ENCODE measurements at places on chromosomes 16 and 17.

GRCh38 chr16:71675380-71675779, 49.1 kb downstream of the PHLPP2 start:
- H3K27ac ChIP-seq: no peak overlapping the region
- no peaks in the 10 kb centered on the region for H3K27me3 ChIP-seq
- no peaks in the 10 kb centered on the region for H3K36me3 ChIP-seq
- peaks cover 19% of the 10 kb centered on the region for H3K4me1 ChIP-seq
- no peak overlapping the region for H3K4me3 ChIP-seq
- DNase-seq: no peak

- no peaks in the 10 kb centered on the region for H3K36me3 ChIP-seq
- no peak for DNase-seq
- no peak overlapping the region for H3K4me3 ChIP-seq
- H3K4me1 ChIP-seq: peaks cover 43% of the 10 kb centered on the region
- no peaks in the 10 kb centered on the region for H3K27me3 ChIP-seq
Measured at GRCh38 chr16:53912155-53912554, 208.2 kb downstream of the FTO start.

- no peaks in the 10 kb centered on the region for H3K36me3 ChIP-seq
- DNase-seq: no peak
- H3K27me3 ChIP-seq: no peaks in the 10 kb centered on the region
- H3K4me3 ChIP-seq: no peak overlapping the region
- H3K27ac ChIP-seq: no peak overlapping the region
- peaks cover 15% of the 10 kb centered on the region for H3K4me1 ChIP-seq
Measured at GRCh38 chr16:73285436-73286201, 237.7 kb upstream of the ZFHX3 start.

- no peak overlapping the region for H3K27ac ChIP-seq
- DNase-seq: no peak
Measured at GRCh38 chr16:84320511-84320910, 25.8 kb downstream of the WFDC1 start.

DNA sequence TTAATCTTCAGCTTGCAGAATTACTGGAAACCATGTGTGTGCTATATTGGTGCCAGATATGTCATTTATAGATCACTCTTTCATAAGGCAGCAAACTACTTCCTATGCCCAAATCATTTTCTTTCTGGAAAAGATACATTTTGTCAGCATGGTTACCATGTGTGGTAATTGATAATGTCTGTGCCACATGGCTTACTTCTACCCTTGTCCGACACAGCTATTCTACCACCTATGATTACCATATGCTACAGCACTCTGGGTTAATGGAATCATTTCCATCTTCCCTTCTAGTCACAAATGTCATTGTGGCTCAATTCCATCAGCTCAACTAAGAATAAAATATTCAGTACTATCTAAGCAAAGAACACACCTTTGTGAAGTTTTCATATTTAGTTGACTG, 8.0 kb upstream of the PPM1E start:
- no peaks in the 10 kb centered on the region for H3K4me1 ChIP-seq
- H3K27me3 ChIP-seq: no peaks in the 10 kb centered on the region
- H3K27ac ChIP-seq: no peak overlapping the region
- no peaks in the 10 kb centered on the region for H3K36me3 ChIP-seq
- no peak overlapping the region for H3K4me3 ChIP-seq
- no peak for DNase-seq

- DNase-seq: no peak
- no peak overlapping the region for H3K4me3 ChIP-seq
- H3K4me1 ChIP-seq: peaks cover 9% of the 10 kb centered on the region
- H3K36me3 ChIP-seq: no peaks in the 10 kb centered on the region
- H3K27me3 ChIP-seq: no peaks in the 10 kb centered on the region
- H3K27ac ChIP-seq: no peak overlapping the region
Measured at GRCh38 chr17:1168533-1169220, 11.1 kb downstream of the ABR start.

GRCh38 chr17:50036455-50037261, 19.3 kb upstream of the ITGA3 start:
- H3K27me3 ChIP-seq: no peaks in the 10 kb centered on the region
- DNase-seq: no peak
- no peaks in the 10 kb centered on the region for H3K36me3 ChIP-seq

DNA sequence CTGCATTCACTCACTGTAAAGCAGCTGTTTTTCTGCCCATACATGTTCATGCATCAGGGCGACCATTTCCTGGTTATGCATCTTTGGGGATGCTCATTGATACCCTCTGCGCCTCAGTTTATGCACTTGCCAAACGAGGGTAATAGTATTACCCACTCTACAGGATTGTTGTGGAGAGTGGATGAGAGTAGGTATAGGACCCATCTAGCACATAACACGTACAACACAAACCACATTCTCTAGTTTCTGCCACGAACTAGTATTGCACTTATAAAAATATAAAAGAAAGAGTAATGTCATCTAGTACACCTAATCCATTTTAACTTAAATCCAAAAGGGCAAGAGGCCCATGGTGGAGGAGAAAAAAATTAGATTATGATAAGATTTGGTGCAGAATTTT, 231.7 kb downstream of the SLC39A11 start:
- no peak overlapping the region for H3K27ac ChIP-seq
- DNase-seq: no peak
- H3K27me3 ChIP-seq: no peaks in the 10 kb centered on the region
- no peaks in the 10 kb centered on the region for H3K36me3 ChIP-seq

DNA sequence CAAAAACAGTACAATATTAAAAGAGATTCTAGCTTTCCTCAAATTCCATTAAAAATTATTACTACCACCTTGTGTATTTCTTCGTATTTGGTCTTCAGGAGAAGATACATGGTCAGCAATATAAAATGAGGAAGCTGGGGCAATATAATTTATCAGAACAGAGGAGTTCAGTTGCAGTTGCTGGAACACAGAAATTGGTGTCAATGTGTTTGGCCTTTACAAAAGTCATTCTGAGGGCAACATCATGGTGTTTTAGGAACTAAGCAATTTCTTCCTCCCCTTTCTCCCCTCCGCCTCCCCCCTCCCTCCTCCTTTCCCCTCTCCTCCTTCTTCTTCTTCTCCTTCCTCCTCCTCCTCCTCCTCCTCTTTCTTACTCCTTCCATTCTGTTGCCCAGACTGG, 102.1 kb downstream of the YPEL2 start:
- no peak overlapping the region for H3K4me3 ChIP-seq
- H3K27ac ChIP-seq: no peak overlapping the region
- DNase-seq: no peak
- H3K4me1 ChIP-seq: peaks cover 13% of the 10 kb centered on the region

DNA sequence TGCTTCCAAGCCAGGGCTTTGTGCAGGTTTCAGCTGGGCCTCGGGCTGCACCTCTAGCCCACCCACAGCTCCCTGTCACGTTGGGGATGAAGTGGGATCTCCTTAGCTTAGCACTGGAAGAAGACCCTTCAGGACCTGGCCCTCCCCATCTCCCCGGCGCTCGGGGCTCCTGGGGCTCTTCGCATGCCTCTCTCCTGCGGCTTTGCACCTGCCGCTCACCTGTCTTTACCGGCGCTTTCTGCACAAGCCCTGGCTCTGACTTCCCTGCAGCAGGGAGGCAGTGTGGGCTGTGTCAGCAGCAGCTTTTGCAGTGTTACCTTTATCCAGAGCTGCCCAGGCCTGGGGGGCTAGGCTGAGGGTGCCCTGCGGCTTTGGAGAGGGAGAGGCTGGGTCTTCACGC, 52.3 kb downstream of the NT5M start:
- H3K4me1 ChIP-seq: no peaks in the 10 kb centered on the region
- no peaks in the 10 kb centered on the region for H3K27me3 ChIP-seq
- H3K4me3 ChIP-seq: no peak overlapping the region

GRCh38 chr17:35051579-35052240, 11.8 kb downstream of the RFFL start:
- H3K27ac ChIP-seq: no peak overlapping the region
- no peak for DNase-seq
- no peaks in the 10 kb centered on the region for H3K36me3 ChIP-seq
- H3K4me1 ChIP-seq: peaks cover 51% of the 10 kb centered on the region
- no peak overlapping the region for H3K4me3 ChIP-seq
- H3K27me3 ChIP-seq: no peaks in the 10 kb centered on the region

DNA sequence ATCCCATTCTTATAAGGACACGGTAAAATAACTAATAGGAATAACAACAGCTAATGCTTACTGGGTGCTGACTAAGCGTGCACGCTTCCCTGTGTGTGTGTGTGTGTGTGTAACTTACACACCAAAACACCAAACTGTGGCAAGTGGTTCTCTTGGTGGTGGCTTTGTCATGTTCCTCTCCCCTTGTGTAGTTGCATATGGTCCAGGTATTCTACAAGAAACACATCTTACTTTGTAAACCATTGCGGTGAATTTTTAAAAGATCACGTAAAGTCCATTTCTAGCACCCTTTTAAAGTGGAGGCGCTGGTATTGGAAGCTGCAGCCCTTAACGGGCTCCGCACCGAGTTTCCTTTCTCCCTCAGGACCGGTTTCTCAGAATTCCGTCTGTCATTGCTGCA, 221.0 kb upstream of the FOXF1 start:
- DNase-seq: peak; percentile 16
- H3K36me3 ChIP-seq: no peaks in the 10 kb centered on the region
- H3K27me3 ChIP-seq: peaks cover 100% of the 10 kb centered on the region
- no peak overlapping the region for H3K27ac ChIP-seq
- no peak overlapping the region for H3K4me3 ChIP-seq

DNA sequence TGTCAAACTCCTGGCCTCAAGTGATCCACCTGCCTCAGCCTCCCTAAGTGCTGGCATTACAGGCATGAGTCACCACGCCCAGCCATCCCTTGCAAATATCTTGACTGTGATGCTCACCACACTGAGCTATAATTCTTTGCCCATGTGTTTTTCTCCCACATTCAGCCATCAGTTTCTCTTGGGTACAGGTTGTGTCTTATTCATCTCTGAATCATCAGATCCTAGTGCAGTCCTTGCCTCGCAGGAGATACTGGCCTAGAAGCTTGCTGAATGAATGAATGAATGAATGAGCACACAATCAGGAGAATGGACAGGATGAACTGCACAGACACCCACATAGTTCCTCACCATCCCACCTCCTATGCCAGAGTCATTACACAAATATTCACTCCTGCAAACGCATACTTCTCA, 24.4 kb upstream of the ETV4 start:
- no peak overlapping the region for H3K4me3 ChIP-seq
- H3K27ac ChIP-seq: no peak overlapping the region
- no peak for DNase-seq
- H3K4me1 ChIP-seq: no peaks in the 10 kb centered on the region

DNA sequence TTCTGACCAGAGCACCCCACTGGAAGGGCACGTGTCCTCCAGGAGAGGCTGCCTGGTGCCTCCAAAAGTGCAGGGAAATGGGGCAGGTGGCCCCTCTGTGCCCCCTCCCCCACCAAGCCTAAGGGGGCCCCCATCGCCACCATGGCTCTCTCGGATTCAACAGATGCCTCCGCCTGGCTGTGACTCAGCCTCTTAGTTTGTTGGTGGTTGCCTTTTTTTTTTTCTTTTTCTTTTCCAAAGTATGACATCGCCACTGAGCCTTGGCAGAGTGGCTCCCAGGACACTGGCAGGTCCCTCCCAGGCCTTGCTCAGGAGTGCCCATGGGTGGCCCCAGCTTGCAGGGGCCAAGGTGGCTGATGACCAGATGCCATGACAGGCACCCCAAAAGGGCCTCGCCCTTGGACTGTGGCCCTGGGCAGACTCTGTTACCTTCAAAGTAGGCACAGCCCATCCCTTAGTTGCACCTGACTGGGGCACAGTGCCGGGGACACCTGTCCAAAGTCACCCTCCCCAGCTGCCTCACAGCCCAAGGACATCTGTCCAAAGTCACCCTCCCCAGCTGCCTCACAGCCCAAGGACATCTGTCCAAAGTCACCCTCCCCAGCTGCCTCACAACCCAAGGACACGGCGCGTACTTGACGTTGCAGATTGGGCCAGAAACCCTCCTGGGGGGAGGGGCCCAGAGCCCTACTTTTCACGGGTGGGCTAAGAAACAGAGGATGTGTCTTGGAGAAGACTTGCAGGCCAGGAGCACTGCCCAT, 29.6 kb downstream of the NPTX1 start:
- H3K27ac ChIP-seq: no peak overlapping the region
- no peak overlapping the region for H3K4me3 ChIP-seq
- no peaks in the 10 kb centered on the region for H3K36me3 ChIP-seq
- H3K27me3 ChIP-seq: peaks cover 24% of the 10 kb centered on the region
- no peaks in the 10 kb centered on the region for H3K4me1 ChIP-seq
- no peak for DNase-seq

GRCh38 chr16:30527635-30528178, 1.3 kb upstream of the ZNF768 start:
- H3K36me3 ChIP-seq: no peaks in the 10 kb centered on the region
- H3K27ac ChIP-seq: peak overlapping the region; percentile 68
- no peak for DNase-seq
- H3K4me1 ChIP-seq: peaks cover 6% of the 10 kb centered on the region

DNA sequence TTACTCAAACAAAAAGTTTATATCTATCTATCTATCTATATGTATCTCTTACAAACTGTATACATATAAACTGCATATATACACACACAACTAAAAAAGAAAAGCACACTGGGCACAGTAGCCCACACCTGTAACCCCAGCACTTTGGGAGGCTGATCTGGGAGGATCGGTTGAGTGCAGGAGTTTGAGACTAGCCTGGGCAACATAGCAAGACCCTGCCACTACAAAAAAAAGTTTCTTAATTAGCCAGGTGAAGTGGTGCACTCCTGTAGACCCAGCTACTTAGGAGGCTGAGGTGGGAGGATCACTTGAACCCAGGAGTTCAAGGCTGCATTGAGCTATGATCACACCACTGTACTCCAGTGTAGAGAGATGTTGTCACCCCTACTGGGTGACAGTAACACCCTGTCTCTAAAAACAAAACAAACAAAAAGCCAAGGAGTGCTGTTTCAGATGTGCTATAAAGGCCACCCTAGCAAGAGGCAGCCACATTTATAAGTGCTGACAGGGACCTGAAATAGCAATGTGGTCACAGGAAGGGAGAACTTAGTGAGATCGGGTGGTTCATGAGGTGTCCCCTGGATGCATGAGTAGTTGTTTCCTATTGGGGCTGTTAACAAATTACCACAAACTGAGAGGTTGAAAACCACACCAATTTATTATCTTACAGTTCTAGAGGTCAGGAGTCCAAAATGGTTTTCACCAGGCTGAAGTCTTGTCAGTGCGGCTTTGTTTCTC, 4.8 kb downstream of the CD2BP2 start:
- H3K27ac ChIP-seq: no peak overlapping the region
- no peak overlapping the region for H3K4me3 ChIP-seq
- peaks cover 6% of the 10 kb centered on the region for H3K4me1 ChIP-seq
- no peaks in the 10 kb centered on the region for H3K27me3 ChIP-seq

GRCh38 chr17:1498869-1499268, 6.4 kb upstream of the MYO1C start:
- no peak overlapping the region for H3K27ac ChIP-seq
- no peaks in the 10 kb centered on the region for H3K27me3 ChIP-seq
- no peaks in the 10 kb centered on the region for H3K4me1 ChIP-seq
- H3K4me3 ChIP-seq: no peak overlapping the region
- DNase-seq: no peak
- no peaks in the 10 kb centered on the region for H3K36me3 ChIP-seq

DNA sequence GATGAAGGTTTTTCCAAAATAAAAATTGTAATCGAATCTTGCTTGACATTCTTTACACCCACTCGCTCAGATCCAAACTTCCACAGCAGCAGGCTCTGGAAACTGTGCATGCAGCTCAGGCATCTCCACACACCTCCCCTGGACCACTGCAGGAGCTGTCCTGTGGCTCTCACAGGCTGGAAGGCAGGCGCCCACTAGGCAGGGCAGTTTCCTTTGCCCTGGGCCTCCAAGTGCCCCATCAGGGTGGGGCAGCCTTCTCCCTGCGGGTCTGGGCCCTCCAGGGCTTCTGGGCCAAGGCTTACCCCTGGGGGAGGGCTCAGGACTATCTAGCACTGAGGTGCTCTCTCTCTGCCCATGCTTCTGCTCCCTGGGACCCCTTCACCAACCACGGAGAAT, 114.5 kb upstream of the RPL38 start:
- H3K27me3 ChIP-seq: no peaks in the 10 kb centered on the region
- DNase-seq: no peak
- no peaks in the 10 kb centered on the region for H3K4me1 ChIP-seq
- H3K27ac ChIP-seq: no peak overlapping the region
- H3K36me3 ChIP-seq: no peaks in the 10 kb centered on the region
